ENCODE measurements at places on chromosomes 7 and 10.
A peak's percentile ranks its signal among the peaks of the same experiment; 100 is the strongest.

DNA sequence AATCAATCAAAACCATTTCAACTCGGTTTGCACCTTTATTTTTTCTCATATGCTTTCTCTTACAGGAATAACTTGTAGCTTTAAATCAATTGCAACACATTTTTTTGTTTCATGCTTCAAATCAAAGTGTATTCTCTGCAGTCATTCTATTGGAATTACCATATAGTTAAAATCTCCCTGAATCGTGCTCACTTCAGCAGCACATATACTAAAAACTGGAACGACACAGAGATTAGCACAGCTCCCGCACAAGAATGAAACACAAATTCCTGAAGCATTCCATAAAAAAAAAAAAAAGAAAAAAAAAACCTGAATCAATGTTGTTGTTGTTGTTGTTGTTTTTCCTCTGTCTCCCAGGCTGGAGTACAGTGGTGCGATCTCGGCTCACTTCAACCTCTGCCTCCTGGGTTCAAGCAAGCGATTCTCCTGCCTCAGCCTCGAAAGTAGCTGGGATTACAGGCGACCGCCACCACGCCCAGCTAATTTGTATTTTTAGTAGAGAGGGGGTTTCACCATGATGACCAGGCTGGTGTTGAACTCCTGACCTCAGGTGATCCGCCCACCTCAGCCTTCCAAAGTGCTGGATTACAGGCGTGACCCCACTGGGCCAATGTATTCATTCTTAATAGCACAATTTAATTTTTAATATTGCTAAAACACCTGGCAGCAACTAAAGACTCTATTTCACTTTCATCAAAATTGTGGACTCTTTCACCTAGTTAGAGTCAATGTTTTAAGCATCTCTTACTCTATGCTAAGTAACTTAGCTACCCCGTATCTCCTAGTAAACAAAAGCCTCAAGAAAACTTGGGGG lies 26.3 kb downstream of the ANKRD61 start:
- DNase-seq: no peak

- no peak for DNase-seq
These were observed at the start of gene TRIM8 for GRCh38 chr10:102644066-102644645. TSS of gene TRIM8 (plus strand) at chr10:102644479. CDS start at chr10:102644618, 139 bp downstream.

DNA sequence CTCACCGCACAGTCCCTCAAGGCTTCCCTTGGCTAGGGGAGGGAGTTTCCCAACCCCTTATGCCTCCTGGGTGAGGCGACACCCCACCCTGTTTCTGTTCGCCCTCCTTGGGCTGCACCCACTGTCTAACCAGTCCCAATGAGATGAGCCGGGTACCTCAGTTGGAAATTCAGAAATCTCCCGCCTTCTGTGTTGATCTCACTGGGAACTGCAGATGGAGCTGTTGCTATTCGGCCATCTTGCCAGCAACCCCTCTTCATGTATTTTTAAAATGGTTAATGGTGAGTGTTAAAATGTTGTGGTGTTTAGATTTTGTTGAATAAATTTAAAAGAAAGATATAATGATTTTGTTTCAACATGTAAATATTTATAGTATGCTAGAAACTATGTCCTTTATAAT lies 22.0 kb downstream of the UMAD1 start:
- no peak for DNase-seq

DNA sequence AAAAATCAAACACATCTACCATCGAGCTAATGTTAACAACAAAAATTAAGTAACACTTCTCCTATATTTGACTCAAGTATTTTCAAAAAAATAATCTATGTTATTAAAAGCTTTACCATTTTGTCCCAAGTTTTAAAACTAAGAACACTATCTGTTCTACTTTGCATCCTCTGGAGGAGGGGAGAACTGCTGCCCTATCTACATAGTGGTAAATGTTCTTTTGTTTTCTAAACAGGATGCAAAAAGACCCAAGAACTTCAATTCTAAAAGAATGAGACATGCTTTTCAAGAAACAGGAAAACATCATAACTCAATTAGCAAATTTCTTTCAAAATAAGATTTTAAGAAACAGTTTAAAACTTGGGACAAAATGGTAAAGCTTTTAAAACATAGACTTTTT lies 14.8 kb downstream of the SLC26A3 start:
- no peak for DNase-seq

- no peak for DNase-seq
These were observed 303.7 kb downstream of the BMPER start for GRCh38 chr7:34208878-34209621.

- DNase-seq: no peak
These were observed 81.4 kb downstream of the ADCYAP1R1 start for GRCh38 chr7:31133497-31133896.

DNA sequence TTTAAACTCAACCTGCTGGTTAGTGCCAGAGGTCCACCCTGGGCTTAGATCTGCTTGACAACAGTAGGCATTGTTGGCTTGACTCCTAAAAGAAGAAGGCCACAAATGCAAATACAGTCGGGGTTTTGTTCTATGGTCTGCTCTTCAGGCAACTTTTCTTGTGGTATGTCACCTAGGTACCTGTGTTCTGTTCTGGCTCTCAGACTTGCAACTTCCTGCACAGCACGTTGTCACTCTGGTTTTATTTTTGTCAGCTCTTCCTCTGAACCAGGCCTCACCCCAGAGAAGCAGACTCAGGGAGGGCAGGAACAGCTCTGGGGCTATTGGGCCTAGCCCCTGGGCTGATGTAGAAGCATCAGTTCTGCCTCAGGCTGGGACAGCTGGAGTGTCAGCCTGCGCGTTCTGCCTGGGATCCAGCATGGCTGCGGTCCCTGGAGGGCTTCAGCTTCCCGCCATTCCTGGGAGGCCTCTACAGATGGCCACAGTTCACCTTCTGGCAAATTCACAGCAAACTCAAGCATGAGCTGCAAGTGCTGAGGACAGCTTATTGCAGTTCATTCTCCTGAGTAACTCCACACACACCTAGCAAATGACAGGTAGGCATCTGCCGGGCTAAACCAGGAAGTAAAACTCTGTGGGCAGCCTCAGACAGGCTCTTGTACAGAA lies 11.0 kb upstream of the PDCD4 start:
- DNase-seq: peak; percentile 36

DNA sequence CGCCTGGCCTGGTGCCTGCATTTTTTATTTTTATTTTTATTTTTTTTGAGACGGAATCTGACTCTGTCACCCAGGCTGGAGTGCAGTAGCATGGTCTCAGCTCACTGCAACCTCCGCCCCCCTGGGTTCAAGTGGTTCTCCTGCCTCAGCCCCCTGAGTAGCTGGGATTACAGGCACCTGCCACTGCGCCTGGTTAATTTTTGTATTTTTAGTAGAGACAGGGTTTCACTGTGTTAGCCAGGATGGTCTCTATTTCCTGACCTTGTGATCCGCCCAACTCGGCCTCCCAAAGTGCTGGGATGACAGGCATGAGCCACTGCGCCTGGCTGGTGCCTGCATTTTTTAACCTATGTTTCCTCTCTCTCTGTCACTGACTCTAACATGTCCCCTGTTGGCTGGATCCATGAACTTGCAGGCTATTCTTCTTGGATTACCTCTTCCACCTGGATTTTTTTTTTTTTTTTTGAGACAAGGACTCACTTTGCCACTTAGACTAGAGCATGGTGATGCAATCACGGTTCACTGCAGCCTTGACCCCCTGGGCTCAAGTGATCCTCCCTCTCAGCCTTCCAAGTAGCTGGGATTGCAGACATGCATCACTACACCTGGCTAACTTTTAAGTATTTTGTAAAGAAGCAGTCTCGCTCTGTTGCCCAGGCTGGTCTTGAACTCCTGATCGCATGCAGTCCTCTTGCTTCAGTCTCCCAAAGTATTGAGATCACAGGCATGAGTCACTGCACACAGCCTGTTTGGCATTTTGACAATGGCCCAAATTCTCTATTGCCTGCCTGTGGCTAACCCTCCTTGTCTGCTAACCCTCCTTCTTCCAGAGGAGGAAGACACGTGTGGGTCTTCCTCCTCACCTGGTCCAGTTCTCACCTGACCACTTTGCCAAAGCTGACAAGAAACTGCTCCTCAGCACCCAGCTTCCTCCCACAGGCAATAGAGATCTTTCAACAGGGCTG lies 23.0 kb upstream of the PRPF18 start:
- DNase-seq: no peak

- DNase-seq: no peak
These were observed 220.7 kb downstream of the TNS3 start for GRCh38 chr7:47361236-47361635.

DNA sequence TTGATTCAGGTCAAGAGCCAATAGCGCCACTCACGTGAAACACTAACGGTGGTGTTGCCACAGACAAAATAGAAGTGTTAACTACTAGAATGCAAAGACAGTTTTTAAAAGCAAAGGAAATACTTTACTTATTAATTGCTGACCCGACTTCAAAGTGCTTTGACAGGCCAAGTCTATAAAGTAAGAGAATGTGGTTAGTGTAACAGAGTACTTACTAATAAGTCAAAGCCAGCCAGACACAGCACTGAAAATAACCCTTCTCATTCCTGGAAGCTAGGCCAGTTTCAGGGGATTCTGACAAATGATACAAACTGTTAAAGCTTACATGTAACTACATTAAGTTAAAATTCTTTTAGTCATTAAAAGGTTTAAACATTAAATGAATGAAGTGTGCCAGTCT lies 50.3 kb downstream of the ENO4 start:
- DNase-seq: no peak

DNA sequence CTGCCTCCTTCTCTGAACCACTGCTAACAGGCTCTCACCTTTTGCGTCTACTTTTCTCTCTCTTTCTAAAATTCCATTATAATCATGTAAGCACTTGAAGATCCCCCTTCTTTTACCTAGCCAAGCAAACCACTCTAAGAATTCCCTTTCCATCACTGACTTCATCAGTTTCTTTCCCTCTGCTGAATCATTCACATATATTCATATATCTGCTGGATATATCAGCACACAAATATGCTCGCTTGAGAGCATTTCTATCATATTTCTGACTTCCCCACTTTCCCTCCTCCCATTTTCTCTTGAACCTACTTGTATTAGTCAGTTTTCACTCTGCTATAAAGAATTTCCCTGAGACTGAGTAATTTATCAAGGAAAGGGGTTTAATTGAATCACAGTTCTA lies 84.2 kb upstream of the LRRN3 start:
- no peak for DNase-seq

DNA sequence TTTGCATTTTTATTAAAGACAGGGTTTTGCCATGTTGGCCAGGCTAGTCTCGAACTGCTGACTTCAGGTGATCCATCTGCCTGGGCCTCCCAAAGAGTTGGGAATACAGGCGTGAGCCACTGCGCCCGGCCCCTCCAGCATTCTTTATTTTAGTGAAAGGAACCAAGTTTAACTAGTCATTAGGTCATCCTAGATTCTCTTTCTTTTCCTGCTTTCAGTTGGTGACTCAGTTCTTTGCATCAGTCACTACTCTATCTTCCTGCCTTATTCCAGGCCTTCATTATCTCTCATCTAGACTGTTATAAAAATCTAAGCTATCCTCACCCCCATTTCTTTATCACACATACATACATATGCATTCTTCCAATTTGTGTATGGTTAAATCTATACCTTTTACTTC lies 63.7 kb downstream of the PRSS58 start:
- DNase-seq: no peak

GRCh38 chr7:98821348-98821747 lies 48.5 kb downstream of the TMEM130 start:
- DNase-seq: no peak

DNA sequence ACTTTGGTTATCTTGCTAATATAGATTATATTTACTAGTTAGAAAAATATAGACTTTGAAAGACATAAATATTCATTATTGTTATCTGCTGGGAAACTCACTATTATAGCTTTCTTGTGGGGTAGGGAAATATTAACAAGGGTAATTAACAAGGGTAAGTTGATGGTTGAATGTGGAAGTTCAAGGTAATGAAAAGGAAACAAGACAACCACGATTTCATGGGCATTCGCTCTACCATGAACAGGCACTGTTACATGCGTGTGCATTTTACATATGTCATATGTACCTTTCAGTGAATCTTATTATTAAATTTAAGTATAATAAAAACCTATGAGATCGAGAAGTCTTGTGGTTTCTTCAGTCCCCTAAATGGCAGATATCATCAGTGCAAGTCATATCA lies 251.0 kb upstream of the IMMP2L start:
- no peak for DNase-seq

- no peak for DNase-seq
These were observed 149.6 kb upstream of the PRPS1L1 start for GRCh38 chr7:18177129-18177814.

- no peak for DNase-seq
These were observed 289.7 kb downstream of the TCF7L2 start for GRCh38 chr10:113239566-113240350.

DNA sequence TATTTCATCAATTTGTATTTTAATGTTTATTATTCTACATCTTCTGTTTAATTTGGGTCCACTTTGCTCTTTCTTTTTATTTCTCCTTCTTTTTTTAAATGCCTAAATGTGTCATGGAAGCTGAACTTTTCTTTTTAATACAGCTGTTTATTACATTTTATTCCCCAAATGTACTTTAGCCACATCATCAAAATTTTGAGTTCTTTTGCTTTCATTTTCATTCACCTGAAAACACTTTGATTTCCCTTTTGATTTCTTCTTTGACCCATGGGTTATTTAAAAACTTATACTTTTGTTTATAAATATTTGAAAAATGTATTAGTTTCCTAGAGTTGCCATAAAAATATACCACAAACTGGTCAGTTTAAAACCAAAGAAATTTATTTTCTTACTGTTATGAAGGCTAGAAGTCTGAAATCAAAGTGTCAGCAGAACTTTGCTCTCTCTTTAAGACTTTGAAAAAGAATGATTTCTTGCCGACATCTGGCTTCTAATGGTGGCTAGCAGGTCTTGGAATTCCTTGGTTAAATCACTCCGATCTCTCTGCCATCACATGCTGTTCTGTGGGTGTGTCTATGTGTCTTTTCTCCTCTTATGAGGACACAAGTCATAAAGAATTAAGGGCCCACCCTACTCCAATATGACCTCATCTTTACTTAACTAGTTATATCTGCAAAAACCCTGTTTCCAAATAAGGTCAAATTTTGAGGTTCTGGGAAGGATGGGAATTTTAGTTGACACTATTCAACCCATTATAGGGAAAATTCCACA lies 225.5 kb downstream of the ANKRD7 start:
- DNase-seq: no peak

GRCh38 chr10:127872011-127872761 lies 20.6 kb downstream of the CLRN3 start:
- DNase-seq: no peak

DNA sequence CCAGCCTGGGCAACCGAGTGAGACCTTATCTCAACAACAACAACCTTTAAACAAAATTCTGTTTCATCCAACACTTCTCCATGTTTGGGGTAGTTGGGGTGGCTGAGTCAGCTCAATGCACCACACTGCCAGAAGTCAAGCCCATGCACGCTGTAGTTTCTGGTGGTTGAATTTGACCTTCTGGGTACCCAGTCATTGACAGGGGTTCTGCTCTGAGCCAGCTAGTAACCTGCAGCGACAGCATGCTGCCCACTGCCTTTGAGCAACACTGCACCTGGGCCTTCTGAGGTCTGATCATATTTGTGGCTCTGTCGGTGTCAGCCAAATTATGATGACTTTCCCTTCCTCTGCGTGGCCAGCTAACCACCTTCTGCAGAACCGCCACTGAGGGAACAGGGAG lies 84.6 kb upstream of the ZNF438 start:
- DNase-seq: no peak

GRCh38 chr7:15087771-15088170 lies 185.2 kb upstream of the DGKB start:
- no peak for DNase-seq
